ENCODE measurements at places on chromosomes 12 and 14. TPM values are rescaled to one million over a fixed set of nuclear protein-coding genes. Genes with fewer than 3 reads are reported as not detected.

The WNT5B gene
- 0.27 TPM for total RNA-seq

The EPYC gene
- not detected for total RNA-seq

The KDM5A gene
- 89.5 TPM for total RNA-seq

The CLEC4D gene
- not detected for total RNA-seq

Data from T-helper 2 cell treated with Interferon-gamma antibody and Interleukin-4, amounts not matched to agents 100 ng/mL and 5 ng/mL, for 36 hours (primary cell).